ENCODE measurements at places on chromosomes 12 and 14.

- no peaks in the 10 kb centered on the region for H3K36me3 ChIP-seq
- no peaks in the 10 kb centered on the region for H3K4me1 ChIP-seq
- no peak overlapping the region for H3K4me3 ChIP-seq
- H3K27ac ChIP-seq = no peak overlapping the region
- H3K27me3 ChIP-seq = peaks cover 65% of the 10 kb centered on the region
Observed at GRCh38 chr14:103288076-103288766, 45.8 kb upstream of the EIF5 start.

- no peak for DNase-seq
- H3K27me3 ChIP-seq = no peaks in the 10 kb centered on the region
- no peak overlapping the region for H3K4me3 ChIP-seq
- no peaks in the 10 kb centered on the region for H3K4me1 ChIP-seq
- no peaks in the 10 kb centered on the region for H3K36me3 ChIP-seq
Observed at GRCh38 chr14:88137327-88137726, 132.4 kb downstream of the GPR65 start.

- H3K27ac ChIP-seq = no peak overlapping the region
- DNase-seq = no peak
- peaks cover 34% of the 10 kb centered on the region for H3K4me1 ChIP-seq
Observed at GRCh38 chr12:69509904-69510827, 40.0 kb downstream of the FRS2 start.

DNA sequence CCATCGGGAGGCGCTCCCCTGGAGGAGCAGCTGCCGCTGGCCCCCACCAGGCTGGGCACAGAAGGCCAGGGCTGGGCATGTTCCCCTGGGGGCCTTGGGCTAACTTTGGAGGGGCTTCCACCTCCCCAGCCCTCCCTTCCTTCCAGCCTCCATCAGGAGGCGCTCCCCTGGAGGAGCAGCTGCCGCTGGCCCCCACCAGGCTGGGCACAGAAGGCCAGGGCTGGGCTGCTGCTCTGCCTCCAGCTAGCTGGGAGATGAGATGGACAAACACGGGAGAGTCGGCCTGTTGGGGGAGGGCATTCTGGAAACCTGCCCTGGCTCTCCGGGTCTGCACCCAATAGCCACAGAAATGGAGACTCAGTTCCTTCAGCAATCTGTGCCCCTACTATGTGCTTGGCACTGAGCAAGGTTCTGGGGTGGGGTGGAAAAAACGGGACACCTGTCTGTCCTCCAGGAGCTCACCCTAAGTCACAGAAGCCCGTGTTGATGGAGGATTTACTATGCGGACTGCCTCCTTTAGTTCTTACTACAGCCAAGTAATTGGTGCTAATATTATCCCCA, 39.0 kb upstream of the CORO1C start:
- no peak for DNase-seq
- H3K4me1 ChIP-seq = peaks cover 35% of the 10 kb centered on the region
- H3K27ac ChIP-seq = no peak overlapping the region
- no peak overlapping the region for H3K4me3 ChIP-seq
- no peaks in the 10 kb centered on the region for H3K27me3 ChIP-seq
- H3K36me3 ChIP-seq = no peaks in the 10 kb centered on the region

DNA sequence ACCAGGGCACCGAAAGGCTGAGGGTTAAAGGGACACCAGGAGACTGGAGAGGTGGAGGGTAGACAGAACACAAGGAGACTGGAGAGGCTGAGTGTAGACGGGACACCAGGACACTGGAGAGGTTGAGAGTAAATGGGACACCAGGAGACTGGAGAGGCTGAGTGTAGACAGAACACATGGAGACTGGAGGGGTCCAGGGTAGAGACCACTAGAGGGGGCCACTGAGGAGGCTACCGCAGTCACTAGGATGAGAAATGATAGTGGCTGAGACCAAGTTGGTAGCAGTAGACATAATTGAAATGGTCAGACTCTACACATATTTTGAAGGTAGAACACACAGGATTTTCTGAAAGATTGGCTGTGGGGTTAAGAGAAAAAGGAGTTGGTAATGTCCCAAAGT, 68.2 kb downstream of the PAH start:
- no peak overlapping the region for H3K27ac ChIP-seq
- DNase-seq = no peak
- H3K36me3 ChIP-seq = no peaks in the 10 kb centered on the region
- H3K4me3 ChIP-seq = no peak overlapping the region

GRCh38 chr14:37601865-37602264, 6.4 kb downstream of the TTC6 start:
- peaks cover 78% of the 10 kb centered on the region for H3K27me3 ChIP-seq
- no peak overlapping the region for H3K4me3 ChIP-seq

DNA sequence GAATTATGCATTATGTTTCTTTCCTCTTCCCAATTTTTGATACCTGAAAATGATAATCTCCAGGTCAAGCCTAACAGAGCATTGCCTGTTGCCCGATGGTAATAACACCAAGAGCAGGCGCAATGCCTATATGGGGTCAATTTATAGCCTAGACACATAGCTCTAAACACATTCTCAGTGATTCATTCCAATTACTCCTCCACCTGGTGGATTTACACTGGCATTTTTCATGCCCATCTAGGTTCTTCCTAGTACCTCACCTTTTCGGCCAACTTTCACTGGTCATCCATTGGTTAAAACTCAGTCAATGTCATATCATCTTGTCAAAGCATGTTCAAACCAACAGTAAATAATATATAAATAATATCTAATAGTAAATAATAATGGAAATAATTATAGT, 53.1 kb downstream of the EIF2S3B start:
- H3K36me3 ChIP-seq = no peaks in the 10 kb centered on the region
- H3K4me3 ChIP-seq = no peak overlapping the region
- H3K27me3 ChIP-seq = no peaks in the 10 kb centered on the region
- no peak overlapping the region for H3K27ac ChIP-seq
- H3K4me1 ChIP-seq = no peaks in the 10 kb centered on the region

- no peak overlapping the region for H3K27ac ChIP-seq
- no peak for DNase-seq
- H3K36me3 ChIP-seq = no peaks in the 10 kb centered on the region
- H3K4me3 ChIP-seq = no peak overlapping the region
Observed at GRCh38 chr12:9381619-9382018, 173.4 kb upstream of the PZP start.

- no peak overlapping the region for H3K27ac ChIP-seq
- H3K4me3 ChIP-seq = no peak overlapping the region
- peaks cover 22% of the 10 kb centered on the region for H3K36me3 ChIP-seq
- DNase-seq = no peak
- H3K27me3 ChIP-seq = no peaks in the 10 kb centered on the region
- H3K4me1 ChIP-seq = no peaks in the 10 kb centered on the region
Observed at GRCh38 chr14:96851694-96852381, 54.7 kb downstream of the VRK1 start.

DNA sequence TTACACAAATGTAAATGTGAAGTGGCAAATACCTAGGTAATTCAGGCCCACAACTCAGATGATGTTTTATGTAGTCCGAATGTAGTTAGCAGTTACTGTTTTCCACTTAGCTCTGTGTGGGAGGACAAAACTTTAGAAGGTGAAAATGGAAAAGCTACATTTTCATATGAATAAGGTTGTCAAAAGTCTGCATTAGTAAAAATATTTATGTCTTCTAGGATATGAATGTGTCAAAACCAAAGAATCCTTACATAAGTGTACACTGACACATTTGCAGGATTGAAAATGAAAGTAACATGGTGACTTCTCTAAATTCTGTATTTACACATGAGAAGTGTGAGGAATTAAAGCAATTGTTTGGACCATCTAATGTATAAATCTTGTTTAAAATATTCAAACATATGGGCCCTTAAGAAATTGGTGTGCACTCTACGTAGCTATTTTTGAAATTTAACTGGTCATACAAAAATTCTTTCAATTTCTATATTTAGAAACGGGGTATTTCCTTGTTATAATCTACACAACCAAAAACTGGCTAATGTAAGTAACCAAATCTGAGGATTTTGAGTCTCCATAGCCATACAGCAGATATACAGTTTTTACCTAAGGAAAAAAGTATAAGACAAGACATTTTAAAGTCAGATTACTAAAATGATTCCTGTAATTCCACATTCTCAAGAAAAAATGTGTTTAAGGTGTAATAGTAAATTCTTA, 5.4 kb downstream of the CDKN1B start:
- H3K4me3 ChIP-seq = peak overlapping the region; percentile 86
- H3K4me1 ChIP-seq = peaks cover 15% of the 10 kb centered on the region
- DNase-seq = no peak
- peaks cover 37% of the 10 kb centered on the region for H3K36me3 ChIP-seq
